Activated CD4-positive, alpha-beta T cell treated with anti-CD3 and anti-CD28 coated beads, Interleukin-2, Interleukin-6, amounts not matched to agents 100 ng/mL and 50 ng/mL, durations not matched to agents 16 hours and 8 hours (primary cell): ENCODE measurements at places on chromosomes 3 and 15.
A peak's percentile ranks its signal among the peaks of the same experiment; 100 is the strongest.

DNA sequence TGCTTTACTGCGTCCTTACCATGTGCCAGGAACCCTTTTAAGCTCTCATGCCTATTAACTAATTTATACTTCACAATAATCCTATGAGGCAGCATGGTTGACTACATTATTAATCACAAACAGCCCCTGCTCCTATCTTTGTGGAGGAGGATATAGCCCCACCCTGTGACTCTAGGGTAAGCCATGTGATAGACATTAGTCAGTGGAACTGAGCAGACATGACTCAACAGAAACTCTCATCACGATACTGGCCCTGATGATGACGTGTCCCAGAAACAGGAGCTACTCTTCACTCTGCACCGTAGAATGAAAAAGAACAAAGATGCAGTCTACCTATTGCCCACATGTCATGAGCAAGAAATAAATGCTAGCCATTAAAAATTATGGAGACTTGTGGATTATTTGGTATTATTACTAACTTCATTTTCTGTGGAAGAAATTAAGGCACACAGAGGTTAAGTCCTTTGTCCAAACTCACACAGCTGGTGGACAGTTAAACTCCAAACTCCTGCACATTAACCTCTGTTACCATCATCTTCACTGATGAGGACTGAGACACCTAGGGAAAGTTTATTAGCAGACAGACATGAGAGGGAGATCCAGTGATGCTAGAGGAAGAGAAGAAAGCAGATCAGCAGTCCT is 51.2 kb downstream of the CFAP20DC start:
- peak; percentile 72 for DNase-seq

DNA sequence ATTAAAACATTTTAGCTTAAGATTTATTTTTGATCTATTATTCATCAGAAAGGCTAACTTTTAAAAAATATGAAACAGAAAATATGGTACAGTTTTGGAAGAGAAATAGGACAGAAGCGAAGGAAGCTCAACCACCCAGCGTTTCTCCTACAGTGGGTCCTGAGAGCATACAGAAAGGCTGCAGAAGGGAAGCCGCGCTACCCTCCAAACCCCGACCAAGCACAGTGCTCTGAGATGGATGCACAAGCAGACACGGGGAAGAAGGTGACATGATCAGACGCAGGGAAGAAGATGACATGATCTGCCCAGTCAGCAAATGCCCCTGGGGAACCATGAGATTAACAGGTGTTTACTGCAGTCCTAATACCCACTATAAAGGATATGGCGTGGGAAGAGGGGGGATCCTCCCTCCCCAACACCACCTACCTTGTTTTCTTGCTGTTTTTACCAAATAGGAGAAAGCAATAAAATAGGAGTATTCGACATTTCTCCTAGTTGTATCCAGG is 14.4 kb downstream of the DCUN1D1 start:
- no peak for DNase-seq

GRCh38 chr15:36596915-36597314 is 17.5 kb downstream of the CDIN1 start:
- DNase-seq = no peak

- DNase-seq = no peak
These were observed 13.8 kb downstream of the RIOX2 start for GRCh38 chr3:97958396-97958795.

GRCh38 chr3:58036293-58037032 is 28.2 kb downstream of the FLNB start:
- DNase-seq = no peak

DNA sequence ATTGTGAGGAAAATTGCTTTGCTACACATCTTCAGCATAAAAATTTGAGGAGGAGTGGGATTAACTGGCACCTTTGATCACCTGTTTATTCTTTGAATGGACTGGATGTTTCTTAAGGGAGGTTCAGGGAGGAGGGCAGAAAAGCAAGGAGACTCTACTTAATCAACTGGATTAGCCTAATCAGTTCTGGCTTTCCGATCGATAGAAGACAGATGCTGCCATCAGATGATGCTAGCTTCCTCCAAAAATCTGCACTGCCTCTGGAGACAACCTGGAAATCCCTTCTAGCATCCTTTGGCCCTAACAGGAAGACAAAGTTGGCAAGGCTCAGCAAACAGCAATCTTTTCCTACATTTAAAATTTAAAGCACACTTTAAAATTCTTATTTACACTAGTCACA is 197.8 kb downstream of the EBLN2 start:
- DNase-seq = no peak

GRCh38 chr3:141114179-141114745 is 63.1 kb downstream of the SPSB4 start:
- no peak for DNase-seq

DNA sequence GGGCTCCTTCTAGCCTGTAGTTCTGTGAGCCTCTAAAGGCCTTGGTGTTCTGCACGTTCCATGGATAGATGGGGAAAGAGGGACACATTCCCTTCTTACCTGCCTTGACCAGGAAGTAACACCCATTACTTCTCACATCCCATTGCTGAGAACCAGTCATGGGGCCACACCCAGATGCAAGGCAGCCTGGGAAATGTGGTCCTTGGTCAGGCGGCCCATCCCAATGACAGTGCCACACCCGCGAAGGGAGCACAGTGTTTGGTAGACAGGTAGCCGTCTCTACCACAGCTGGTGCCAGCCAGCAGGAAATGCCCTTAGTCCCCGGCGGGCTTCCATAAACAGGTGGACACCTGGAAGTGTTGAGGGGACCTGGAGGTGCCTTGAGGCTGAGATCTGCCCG is 23.2 kb upstream of the LCTL start:
- DNase-seq = no peak

- no peak for DNase-seq
These were observed 15.9 kb downstream of the SCG3 start for GRCh38 chr15:51697163-51697562.
